ENCODE measurements at places on chromosomes 2 and 18.

- DNase-seq: no peak
These were observed 22.8 kb downstream of the ATP8B1 start for GRCh38 chr18:57780318-57780705.

GRCh38 chr2:130936451-130936850 lies 99.7 kb downstream of the ARHGEF4 start:
- DNase-seq: no peak

DNA sequence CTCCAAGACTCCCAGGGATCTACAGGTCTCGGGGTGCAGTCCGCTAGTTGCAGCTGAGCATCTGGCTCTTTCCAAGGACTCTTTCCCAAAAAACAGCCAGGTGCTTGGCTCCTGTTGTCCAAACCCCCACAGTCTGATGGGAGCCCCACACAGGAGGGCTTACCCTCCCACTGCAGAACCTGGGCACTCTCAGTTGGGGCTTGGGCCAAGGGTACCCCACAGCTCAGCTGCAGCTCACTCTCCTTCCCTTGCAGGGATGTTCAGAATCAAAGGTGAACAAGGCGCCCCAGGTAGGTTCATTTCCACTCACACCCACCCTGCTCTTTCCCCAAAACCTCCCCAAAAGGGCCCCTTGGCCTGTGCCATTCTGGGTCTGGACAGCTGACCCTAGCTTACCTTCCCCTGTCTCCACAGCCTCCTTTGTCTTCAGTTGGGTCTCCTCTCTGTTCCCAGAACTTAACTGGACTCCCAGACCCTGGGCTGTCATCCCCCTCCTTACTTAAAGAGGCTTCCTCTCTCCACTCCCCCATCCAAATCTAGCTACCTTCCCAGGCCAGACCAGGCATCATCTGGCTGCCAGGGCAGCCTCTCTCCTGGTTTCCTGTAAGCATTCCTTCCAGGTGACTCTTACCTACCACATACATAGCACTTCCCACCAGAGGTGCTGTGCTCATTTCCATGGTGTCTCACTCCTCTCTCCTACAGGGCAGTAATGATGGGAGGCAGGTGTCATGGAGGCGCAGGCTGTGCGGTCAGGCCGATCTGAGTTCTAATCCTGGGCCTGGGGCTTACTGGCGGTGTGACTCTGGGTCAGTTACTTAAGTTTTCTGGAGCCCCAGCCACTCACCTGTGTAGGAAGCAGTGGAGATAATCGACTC lies 29.5 kb downstream of the MARCO start:
- DNase-seq: no peak

GRCh38 chr18:48226401-48226800 lies 182.8 kb downstream of the ZBTB7C start:
- no peak for DNase-seq

DNA sequence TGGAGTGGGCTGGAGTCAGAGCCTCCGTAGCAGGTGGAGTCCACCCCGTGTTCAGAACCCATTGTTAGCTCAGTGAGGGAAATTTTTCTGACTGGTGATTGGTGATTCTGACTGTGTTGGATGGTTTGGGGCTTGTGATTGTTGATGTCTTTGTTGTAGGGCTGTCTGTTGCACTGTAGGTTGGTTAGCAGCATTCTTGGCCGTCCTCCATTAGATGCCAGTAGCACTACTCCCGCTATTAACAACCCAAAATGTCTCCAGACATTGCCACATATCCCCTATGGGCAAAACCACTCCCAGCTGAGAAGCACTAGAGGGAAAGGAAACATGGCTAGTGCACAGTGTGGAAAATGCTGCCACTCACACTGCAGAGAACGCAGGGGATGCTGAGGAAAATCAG lies 51.7 kb downstream of the ARMC9 start:
- no peak for DNase-seq

DNA sequence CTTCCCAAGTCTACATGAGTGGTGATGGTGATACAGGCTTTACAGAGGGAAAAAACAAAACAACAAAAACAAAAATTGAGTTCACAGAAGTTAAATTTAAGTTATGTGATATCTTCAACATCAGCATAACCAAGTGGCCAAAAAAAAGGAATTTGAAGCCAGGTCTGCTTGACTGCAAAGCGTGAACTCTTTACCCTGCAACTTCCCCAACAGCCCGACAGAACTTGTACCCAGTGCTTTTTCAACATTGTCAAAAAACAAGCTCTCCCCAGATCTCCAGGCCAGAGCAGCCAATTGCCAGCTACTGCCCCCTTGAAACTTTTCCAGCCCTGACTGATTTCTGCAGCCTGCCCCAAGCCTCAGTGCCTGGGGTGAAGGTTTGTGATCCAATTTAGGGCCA lies 76.7 kb downstream of the RNF144A start:
- no peak for DNase-seq
